ENCODE measurements at places on chromosomes 7 and 10.

GRCh38 chr10:119418362-119418761 is 124.2 kb downstream of the RGS10 start:
- DNase-seq = no peak

GRCh38 chr10:124564881-124565280 is 103.3 kb downstream of the LHPP start:
- no peak for DNase-seq

- no peak for DNase-seq
Observed at GRCh38 chr7:125256446-125256845, 326.8 kb upstream of the POT1 start.

- no peak for DNase-seq
Observed at GRCh38 chr10:17737027-17737965, 14.7 kb upstream of the TMEM236 start.

DNA sequence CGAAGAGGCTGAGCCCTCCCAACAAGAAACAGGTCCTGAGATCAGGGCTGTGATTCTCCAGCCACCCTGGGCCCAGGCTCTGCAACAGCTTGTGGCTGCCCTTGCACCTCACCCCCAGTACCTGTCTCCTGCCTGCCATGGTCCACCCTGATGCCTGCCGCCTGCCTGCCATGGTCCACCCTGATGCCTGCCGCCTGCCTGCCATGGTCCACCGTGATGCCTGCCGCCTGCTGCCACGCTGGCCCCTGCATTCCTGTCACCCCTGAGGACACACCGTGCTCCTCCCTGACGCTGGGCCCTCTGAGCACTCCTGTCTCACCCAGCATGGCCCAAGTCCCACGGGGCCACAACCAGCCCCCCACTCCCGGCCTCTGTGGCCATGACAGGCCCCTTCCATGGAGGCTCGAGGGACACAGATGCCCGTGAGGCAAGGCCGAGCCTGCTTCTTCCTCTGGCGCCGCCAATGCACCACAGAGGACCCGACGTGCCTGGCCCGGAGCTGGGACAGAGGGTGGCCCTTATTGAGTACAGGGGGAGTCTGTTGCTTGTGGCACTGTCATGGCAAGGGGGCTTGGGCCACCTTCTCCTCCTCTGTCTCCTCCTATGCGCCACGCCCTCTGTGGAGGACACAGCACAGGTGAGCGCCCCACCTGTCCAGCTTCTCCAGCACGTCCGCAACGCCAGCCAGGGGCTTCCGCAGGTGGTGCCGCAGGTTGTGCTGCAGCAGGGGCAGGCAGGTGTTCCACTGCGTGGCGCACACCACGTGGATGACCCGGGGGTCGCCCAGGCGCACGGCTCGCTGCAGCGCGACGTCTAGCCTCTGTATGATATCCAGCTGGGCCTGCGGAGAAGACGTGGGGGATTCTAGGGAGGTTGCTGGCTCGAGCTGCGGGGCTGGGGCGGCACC is 18.1 kb downstream of the CFAP46 start:
- no peak for DNase-seq

GRCh38 chr10:69872323-69872722 is 70.6 kb downstream of the COL13A1 start:
- no peak for DNase-seq

- DNase-seq = no peak
Observed at GRCh38 chr7:2583798-2584580, 25.2 kb downstream of the IQCE start.

DNA sequence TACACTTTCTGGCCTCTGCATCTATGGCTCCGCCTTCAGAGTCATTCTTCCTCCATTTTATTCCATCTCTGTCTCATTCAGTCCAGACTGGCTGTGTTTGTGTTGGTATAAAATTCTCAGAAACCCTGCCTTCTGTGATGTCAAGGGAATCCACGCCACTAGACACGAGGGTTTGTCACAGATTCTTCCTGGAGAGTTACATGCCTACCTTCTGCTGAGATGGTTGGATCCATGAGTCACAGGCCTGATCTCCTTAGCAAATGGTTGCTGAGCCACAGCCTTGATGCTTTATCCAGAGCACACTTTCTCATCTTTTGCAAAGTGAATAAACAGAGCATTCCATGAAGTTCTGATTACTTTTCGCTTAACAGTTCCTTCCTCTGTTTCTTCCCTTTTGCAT is 35.9 kb upstream of the TSPAN33 start:
- no peak for DNase-seq

DNA sequence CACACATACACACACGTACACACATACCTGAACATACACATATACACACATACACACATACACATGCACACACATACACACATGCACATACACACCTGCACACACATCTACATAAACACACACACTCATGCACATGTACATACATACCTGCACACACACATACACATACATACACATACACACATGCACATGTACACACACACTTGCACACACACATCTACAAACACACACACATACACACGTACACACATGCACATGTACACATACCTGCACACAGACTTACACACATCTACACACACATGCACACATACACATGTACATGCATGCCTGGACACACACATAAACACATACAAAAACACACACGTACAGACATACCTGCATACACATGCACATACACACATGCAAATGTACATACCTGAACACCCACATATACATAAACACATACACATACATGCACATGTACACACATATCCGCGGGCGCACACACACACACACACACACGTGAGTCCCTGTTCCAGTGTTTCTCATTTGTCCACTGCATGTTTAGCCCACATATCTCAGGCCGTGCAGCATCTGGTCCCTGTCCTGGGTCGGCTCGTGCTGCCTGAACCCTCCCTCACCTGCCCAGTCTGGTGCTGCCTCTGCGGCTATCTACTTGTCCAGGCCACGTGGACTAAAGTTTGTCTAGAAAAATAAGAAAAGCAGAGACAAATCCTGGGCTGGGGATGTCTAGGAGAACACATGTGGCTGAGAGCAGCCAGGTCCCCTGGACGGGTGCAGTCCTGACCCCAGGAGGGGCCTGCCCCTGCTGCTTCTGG is 238.7 kb downstream of the TCERG1L start:
- no peak for DNase-seq

DNA sequence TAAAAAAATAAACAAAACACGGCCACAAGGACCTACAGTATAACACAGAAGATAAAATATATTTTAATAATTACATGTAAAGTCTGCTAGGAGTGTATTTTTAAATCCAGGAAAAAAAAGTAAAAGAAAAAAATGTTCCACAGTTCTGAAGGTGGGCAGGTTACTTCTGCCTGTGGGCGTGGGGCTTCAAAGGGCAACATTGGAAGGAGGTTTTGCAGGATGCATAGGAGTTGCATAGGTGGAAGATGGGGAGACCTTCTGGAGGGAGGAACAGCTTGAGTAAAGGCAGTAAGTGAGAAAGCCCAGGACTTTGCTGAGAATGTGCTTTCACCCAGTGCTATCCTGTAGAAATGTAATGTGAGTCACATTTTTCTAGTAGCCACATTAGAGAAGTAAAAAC is 37.5 kb upstream of the PLXNA4 start:
- DNase-seq = no peak

GRCh38 chr10:686155-686931 is 3.1 kb downstream of the DIP2C start:
- no peak for DNase-seq

DNA sequence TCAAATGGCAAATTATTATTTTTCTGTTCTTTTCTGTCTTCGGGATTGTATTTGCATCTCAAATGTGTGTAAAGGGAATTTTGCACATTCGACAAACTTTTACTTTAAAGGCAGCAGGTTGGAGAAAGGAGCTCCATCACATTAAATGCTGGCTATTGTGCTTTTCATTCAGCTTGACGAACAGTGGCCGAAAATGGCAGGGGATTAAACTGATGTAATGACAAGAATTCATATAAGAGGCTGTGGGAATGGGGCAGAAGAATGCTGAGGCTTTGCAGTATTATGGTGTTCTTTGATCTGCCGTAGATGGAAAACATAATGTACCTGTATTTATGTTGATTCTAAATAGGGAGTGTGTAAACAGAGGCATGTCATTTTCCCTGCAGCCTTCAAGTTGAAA is 376.0 kb downstream of the LRMDA start:
- no peak for DNase-seq

- DNase-seq = no peak
Observed at GRCh38 chr7:85954961-85955360, 688.7 kb upstream of the GRM3 start.

- no peak for DNase-seq
Observed at GRCh38 chr7:19351341-19352304, 206.4 kb upstream of the FERD3L start.

GRCh38 chr10:125259651-125260050 is 99.3 kb upstream of the CTBP2 start:
- DNase-seq = no peak

GRCh38 chr7:10767771-10768170 is 205.9 kb upstream of the PHF14 start:
- no peak for DNase-seq

DNA sequence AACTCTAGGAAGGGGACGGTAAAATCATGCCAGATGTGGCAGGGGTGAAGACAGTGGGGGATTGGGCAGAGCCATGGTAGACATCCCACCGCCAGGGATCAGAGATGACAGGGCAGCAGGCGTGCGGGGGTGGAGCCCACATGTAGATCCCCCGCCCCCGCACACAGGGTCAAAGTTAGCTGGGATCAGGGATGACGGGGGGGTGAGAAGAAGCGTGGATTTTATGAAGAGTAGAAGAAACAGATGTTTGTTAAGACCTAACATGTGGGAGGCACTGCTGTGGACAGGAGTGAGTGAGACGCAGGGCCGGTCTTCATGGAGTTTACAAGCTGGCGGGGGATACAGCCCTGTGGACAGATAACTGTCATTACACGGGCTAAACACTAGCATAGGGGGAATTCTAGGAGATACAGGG is 154.0 kb upstream of the KLF14 start:
- no peak for DNase-seq

- no peak for DNase-seq
Observed at GRCh38 chr10:80460399-80461207, 6.5 kb downstream of the TSPAN14 start.

DNA sequence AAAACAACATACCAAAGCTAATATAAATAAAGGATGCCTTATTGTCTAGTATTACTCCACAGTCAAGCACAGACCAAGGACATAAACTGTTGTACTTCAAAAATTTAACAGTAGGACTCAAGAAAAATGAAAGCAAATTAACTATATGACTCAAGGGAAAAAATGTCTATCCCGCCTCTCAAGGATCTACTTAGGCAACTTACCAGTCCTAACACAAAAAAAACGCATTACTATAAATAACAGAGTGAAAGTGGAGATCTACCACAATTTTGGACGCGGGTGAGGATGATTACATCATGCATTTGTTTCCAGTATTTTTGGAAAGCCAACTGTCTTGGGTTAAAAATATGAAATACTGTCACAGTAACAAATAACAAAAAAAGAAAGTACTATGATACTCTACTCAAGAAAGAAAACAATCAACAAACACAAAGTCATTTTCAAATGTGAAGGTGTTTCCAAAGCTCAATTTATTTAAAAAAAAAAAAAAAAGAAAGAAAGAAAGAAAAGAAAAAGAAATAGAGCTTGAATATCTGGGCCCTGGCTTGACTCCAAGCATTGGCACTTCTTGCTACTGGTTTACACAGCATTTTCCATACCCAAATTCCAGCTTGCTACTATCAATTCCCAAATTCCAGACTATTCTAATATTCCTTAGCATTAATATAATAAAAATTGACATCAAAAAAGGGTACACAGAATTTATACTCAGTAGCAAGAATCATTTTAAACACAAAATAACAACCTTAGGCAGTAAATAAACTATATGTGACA is 99.4 kb downstream of the RSU1 start:
- DNase-seq = no peak

GRCh38 chr10:30476511-30477155 is 42.6 kb downstream of the MAP3K8 start:
- DNase-seq = no peak

- no peak for DNase-seq
Observed at GRCh38 chr7:135791543-135792362, 43.1 kb upstream of the FAM180A start.

GRCh38 chr10:132518572-132519381 is 18.8 kb upstream of the INPP5A start:
- DNase-seq = no peak

DNA sequence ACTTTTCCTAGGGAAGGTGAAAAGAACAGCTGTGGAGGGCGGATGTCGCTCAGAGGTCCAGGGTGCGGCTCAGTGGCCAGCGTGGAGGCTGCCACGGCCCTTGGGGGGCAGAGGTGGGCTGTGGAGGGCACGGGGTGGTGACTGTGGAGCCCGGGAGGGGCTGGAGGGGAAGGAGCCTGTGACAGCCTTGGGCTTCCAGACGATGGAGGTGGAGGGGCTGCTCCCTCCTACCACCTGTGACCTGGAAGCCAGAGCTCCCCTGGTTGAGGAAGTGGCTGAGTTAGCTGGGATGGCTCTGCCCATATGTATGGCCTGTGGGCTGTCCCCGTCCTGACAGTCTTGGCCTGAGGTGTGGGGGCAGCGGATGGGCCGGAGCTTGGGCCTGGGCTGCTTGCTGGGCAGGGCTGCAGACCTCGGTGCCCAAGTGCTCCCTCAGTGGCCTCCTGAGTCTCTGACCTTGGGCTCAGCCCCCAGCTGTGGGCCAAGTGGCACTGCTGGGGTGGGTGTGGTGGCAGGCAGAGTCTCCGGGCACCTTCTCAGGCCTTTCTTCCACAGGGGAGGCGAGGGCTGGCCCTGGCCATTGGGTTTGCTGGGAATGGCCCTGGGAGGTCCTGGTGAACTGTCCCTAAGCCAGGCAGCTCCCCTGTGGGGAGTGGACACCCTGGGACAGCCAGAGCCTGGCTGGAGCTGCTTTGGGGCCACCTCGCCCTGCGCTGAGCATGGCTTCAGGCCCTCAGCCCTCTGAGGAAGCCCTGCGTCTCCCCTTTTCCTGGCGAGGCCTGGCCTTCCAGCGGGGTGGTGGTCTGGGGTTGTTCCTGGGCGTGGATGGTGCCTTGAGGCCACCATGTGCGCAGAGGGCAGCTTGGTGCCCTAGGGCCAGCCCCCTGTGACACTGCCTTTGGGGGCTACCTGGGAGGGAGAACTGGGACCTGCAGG is 3.9 kb downstream of the BRI3 start:
- DNase-seq = no peak

DNA sequence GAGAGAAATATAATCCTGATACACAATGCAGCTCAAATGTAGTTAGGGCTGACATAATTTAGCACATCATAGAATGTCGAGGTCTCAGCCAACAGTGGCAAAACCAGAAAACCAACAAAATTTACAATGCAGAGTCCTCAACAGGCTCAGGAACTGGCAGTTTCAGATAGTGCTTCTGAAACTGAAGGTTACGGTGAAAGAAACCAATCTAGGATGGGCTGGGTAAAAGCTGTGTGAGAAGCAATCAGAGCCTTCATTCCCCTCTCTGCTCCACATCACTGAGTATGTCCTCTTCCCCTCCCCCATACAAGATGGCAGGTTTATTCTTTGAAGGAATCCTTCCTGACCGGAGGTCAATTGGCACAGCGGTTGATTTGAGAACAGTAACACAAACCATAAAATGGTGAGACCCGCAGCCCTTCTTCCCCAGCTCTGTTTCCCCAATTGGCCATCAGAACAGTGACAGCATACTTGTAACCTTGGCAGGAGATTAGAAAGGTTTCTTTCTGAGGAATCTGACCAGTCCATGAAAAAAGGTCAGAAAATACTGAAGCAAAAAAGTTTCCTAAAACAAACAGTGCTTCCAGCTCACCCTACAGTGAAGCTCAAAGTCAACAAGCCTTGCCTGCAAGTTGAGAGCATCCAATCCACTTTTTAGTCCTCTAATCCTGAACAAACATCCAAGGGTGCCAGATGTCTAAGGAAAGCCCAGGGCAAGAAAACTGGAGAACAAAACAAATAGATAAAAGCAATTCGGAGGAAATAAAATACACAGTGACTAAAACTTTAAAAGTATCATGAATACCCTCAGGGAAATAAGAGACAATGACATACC is 53.9 kb upstream of the IL6 start:
- DNase-seq = no peak

All from HFF-Myc (cell line).